Stimulated activated naive CD4-positive, alpha-beta T cell treated with Interleukin-2 at 50 U/mL for 16 hours (primary cell): ENCODE measurements at places on chromosomes 16 and 17.

- DNase-seq: no peak
Observed at GRCh38 chr17:67521775-67522069, 144.6 kb downstream of the PITPNC1 start.

- peak; percentile 10 for DNase-seq
Observed at GRCh38 chr17:29141514-29141876, 38.7 kb downstream of the MYO18A start.

DNA sequence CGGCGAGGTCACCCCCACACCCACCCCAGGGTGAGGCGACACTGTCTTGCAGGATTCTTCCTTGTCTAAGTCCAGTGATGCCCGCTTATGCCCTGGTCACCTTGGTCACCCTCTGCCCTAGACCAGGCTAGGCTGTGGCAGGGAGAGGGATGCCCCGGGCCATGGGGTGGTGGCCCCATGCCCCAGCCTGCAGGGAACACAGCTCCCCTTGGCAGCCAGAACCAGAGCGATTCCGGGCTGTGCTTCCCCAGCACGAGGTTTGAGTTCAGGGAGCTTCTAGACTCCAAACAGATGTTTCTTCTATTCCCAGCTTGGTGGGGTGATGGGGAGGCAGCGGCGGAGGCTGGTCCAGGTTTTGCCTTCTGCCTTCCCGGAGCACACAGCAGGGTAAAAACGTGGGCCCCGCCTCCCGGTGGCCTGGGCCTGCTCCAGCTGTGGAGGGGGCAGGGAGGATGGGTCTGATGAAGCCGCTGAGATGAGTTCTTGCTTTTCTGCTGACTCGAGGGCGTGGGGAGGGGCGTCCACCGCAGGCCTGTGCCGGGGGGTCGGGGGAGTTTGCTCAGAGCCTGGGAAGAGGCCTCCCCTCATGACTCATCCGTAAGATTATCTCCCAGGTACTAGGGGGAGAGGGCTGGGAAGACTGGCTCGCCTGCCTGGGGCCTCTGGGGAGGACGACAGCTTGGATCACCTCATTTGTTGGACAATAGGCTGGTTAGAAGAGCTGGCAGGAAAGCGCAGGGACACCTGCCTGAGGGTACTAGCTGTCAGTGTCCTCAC lies 15.4 kb downstream of the SMTNL2 start:
- DNase-seq: no peak

DNA sequence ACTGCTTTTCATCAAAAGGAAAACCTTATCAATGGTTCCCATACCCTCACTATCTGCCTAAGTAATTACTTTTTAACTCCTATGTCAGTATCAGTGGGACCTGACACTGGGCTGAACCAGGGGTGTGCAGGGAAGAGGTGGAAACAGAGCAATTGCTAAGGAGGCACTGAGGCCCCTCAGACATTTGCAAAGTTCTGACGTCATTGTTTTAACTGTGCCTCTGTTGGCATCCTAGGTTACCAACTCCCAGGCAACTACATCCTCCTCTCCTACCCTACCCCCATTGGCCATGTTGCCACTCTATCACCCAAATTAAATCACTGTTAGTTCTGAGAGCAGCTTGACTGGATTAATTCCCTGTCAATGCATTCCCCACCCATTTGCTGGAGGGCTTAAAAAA lies 8.0 kb upstream of the WWOX start:
- no peak for DNase-seq

GRCh38 chr17:2063261-2064146 lies 8.6 kb downstream of the HIC1 start:
- no peak for DNase-seq

GRCh38 chr16:24975428-24975889 lies 39.7 kb downstream of the ARHGAP17 start:
- no peak for DNase-seq
